Esophagus mucosa (tissue), 1 donor: ENCODE measurements at places on chromosomes 12 and 14. TPM values are rescaled to one million over a fixed set of nuclear protein-coding genes. Genes with fewer than 3 reads are reported as not detected.

- ATAC-seq, result no peak
Observed at GRCh38 chr14:95876761-95877538, at the start of gene TUNAR. TUNAR (plus strand) TSS chr14:95876832.

ITGA5 gene
- 12.8 TPM for total RNA-seq

CD163L1 gene
- 0.60 TPM for total RNA-seq

GRCh38 chr12:131032082-131032750, 78.5 kb downstream of the ADGRD1 start:
- ATAC-seq, result no peak

PZP gene
- not detected for total RNA-seq

DNA sequence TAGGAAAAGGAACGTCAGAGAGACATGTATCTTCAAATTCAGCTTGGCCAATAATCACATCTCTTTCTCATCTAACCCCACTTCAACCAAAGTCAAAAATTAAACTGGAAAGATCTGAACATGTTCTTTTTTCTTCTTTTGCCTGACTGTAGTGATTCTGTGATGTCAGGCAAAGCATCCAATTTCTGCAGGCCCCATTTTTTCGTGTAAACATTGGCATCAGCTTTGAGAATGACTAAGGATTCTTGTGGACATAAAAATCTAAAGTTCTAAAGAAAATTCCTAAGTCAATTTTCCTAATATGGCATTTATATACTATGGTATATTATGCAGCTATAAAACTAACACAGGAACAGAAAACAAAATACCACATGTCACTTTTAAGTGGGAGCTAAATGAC, 89.1 kb downstream of the STXBP6 start:
- ATAC-seq, result no peak

DEGS2 gene
- 51.5 TPM for total RNA-seq

GPR132 gene
- total RNA-seq, result 0.36 TPM

- ATAC-seq, result no peak
Observed at GRCh38 chr12:4910502-4911315, 1.0 kb downstream of the KCNA1 start.

GRCh38 chr14:58907803-58908202, 270.0 kb downstream of the DACT1 start:
- ATAC-seq, result no peak

ADAM21 gene
- not detected for total RNA-seq

GALNT8 gene
- total RNA-seq, result not detected

MBD6 gene
- 50.5 TPM for total RNA-seq

DNA sequence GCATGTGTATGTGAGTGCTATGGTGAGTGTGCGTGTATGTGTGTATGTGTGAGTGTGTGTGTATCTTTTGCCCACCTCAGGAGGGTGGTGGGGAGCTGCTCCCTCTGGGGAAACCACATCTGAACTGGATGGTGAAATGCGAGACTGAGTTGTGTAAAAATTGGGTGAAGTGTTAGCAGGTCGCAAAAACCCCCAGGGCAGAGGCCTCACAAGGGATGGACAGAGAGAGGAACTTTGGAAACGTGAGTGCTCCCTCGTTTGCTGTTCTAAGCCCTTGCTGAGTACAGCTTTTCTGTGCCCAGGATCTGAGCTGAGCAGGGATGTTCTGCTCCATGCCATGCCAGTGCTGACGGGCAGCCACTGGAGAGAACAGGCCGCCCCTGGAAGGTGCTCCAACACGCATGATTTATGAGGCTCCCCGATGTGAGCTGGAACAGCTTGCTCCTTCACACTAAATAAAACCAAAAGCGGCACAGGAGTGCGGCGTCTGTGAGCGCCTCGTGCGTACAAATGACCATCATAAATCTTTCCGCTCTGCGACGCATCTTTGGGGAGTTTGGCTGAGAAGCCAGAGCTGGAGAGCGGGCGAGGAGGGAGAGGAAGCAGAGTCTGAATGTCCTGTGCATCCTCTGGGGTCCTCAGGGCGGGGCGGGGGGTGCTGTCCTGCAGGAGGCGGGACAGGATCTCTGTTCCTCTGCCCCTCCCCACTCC, 14.1 kb upstream of the GALNT9 start:
- no peak for ATAC-seq

FANCM gene
- total RNA-seq, result 4.9 TPM

DNA sequence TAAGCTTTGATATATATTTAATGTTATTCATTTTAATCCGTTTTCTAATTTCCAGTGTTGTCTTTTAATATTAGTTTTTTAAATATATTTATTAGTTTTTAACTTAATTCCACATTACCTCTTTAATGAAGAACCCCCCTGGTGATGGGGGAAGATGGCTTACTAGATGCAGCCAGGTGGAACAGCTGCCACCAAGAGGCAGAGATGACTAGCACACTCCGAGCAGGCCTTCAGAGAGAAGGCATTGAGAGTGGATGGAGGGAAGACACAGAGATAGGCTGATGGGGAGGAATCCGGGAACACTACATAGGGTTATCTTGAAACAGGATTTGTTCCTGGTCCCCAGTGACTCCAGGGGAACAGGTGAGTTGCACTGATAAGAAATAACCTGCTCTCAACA, 771.6 kb downstream of the LRFN5 start:
- ATAC-seq, result no peak

SLC7A8 gene
- total RNA-seq, result 51.1 TPM

COL2A1 gene
- total RNA-seq, result not detected

DNA sequence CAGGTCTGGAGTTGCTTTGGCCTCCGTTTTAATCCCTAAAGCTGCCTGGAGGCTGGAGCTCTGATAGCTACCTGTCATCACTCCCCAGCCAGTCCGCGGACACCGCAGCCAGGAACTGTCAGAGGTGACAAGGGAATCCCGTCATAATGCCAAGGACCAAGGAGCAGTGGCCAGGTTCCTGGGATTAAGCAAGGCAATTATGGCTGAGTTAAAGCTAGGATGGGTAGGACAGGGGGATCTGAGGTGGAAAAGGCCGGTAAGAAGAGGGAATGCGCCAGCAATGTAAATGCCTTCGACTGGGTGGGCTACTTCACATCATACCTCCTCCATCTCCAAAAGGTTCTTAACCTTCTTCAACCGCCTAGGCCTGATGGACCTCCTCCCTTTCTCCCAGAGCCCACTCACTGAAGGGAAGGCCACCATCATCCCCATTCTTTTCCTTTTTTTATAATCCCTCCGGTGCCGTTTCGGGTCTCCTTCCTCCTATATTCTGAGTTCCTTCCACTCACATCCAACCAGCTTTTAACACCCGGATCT, 1.9 kb downstream of the PPP1R3E start:
- ATAC-seq, result peak; percentile 7

SVOP gene
- not detected for total RNA-seq

- no peak for ATAC-seq
Observed at GRCh38 chr12:52892207-52892852, 12.5 kb downstream of the KRT8 start.

ZBTB42 gene
- total RNA-seq, result 6.4 TPM

DNA sequence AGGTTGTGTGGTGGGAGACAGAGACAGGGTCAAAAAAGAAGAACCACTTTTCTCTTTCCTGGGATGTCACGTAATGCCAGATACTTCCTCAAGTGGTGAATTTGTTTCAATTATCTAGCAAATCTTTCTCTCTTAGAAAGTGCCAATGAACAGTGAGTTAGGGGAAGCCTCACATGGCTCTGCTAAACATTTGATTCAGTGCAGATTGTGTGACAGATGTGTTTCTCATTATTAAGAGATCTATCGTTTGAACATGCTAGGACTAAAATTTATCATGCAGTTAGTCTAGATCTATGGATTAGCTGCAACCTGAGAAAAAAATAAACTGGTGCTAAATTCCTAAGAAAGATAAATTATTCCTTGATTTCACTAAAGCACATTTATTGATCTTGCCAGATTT, 247.8 kb downstream of the MDGA2 start:
- no peak for ATAC-seq

GRCh38 chr14:64463195-64463594, 2.1 kb upstream of the AKAP5 start:
- ATAC-seq, result peak; percentile 37

- no peak for ATAC-seq
Observed at GRCh38 chr14:38199076-38199475, 8.6 kb upstream of the SSTR1 start.

GRCh38 chr12:128267131-128267622, at the start of gene TMEM132C:
TMEM132C (plus strand) TSS chr12:128267170; CDS start chr12:128267403, 233 bp downstream.
- ATAC-seq, result no peak

ACAD10 gene
- 14.7 TPM for total RNA-seq

- peak; percentile 45 for ATAC-seq
Observed at GRCh38 chr12:120529641-120530417, 871 bp upstream of the COQ5 start.

- ATAC-seq, result no peak
Observed at GRCh38 chr14:91847693-91848092, 19.6 kb downstream of the TC2N start.

DNA sequence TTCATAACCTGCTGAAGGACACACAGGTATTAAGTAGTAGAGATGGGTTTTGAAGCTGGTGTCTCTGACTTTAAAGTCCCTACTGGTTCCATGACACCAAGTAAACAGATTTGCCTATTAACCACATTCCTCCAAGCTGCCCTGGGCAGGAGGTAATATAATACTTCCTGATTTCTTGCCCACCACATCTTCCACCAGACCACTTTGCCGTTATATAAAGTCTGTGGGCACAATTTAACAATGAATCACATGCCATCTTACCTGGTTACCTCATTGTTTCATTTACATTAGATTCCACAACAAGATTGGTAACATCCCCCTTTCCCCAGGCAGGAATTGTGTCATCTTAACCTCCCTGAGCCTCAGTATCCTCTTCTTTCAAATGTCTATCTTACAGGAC, 900 bp upstream of the LRRC23 start:
- no peak for ATAC-seq

CCDC92 gene
- total RNA-seq, result 9.9 TPM

GRCh38 chr14:101112351-101113107, 209.0 kb upstream of the RTL1 start:
- ATAC-seq, result no peak

- ATAC-seq, result peak; percentile 76
Observed at GRCh38 chr12:48764521-48764920, 24.4 kb downstream of the ADCY6 start.

DNA sequence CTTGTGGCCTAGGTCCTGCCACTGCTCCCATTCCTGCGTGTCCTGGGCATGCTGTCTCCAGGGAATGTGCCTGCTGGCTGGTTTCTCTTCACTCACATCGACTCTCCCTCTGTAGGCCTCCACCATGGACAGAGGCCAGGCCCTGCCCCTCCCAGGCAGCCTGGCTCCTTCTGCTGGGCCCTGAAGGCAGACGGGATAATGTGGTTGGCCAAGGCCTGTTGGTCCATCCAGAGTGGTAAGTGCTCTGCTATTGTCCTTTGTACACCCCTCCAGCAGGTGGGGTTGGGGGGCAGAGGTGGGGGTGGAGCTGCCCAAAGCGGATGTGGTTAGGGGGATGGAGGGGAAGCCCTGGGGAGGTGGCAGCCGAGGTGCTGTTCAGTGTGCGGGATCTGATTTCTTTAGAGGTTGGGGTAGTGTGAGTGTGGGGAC, 9.5 kb upstream of the NR4A1 start:
- peak; percentile 4 for ATAC-seq

PNMA1 gene
- total RNA-seq, result 11.6 TPM

DNA sequence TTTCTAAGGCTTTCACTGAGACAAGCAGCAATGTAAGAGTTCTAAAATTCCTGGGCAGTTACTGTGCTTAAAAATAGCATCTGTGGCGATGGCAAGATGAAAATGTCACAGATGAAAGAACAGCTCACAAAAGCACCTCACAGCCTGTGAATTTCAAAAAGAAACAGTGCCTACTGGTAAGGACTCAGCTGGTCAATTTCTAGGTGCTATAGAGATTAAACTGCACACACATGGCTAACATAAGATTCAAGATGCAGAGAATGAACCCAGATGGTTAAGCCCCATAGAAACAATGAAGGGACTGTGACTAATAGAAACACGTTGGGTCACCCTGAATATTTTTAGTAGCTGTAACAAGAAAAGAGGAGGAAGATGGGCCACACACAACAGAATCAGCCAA, 12.0 kb upstream of the IL26 start:
- ATAC-seq, result no peak

GRCh38 chr14:41549282-41549681, 57.4 kb upstream of the LRFN5 start:
- ATAC-seq, result no peak

DNA sequence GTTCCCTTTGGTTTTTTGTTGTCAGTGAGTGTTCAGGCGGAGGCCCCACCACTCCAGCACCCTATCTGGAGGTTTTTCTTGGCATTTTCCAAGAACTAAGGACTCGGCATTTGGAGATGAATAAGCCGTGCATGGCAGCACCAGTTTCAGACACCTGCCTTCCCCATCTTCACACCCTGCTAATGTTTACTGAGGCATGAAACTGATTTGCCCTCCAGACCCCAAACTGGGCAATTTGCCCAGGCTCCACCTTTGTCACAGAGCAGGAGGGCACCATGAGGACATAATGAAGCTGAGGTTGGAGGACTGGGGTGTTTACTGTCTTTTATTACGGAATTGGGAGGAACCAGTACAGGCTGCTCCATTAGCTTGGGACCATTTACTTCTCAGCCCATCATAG, 113.4 kb downstream of the LGMN start:
- no peak for ATAC-seq

DNA sequence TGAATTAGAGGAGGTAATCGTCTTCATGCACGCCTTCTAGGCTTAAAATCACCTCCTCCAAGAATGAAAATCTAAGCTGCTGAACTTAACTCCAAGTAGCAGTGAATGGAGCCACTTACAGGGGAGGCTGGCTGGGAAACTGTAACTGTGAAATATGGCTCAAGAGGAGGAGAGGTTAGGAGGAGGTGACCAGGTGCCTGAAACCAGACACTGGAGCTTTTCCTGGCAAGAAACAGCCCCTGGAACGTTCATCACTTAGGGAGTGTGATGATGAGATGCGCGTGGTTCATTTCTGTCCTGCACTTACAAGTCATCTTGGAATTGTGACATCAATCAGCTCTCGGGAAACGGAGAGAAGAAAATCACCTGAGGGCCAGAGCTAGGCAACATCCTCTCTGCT, 62.3 kb upstream of the TMEM132C start:
- no peak for ATAC-seq

TAS2R42 gene
- not detected for total RNA-seq

- ATAC-seq, result no peak
Observed at GRCh38 chr12:116404247-116404646, 126.8 kb upstream of the MED13L start.

DNA sequence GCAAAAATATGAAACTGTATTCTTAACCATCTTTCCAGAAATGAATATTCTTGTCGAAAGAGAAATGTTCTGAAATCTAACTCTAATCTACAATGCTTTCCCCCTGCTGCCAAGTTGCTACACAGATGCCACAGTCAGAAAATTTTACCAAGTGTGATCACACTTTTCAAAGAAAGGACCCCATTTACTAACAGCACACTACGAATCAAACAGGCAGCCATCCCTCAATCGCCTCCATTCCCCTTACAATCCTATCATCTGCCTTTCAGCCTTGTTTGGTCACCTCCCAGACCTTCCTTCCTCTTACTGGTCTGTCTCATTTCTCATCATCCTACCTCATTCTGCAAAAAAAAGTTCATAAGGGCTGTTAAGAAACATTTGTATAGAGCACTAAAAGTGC, 190.1 kb downstream of the MED13L start:
- ATAC-seq, result no peak

DNA sequence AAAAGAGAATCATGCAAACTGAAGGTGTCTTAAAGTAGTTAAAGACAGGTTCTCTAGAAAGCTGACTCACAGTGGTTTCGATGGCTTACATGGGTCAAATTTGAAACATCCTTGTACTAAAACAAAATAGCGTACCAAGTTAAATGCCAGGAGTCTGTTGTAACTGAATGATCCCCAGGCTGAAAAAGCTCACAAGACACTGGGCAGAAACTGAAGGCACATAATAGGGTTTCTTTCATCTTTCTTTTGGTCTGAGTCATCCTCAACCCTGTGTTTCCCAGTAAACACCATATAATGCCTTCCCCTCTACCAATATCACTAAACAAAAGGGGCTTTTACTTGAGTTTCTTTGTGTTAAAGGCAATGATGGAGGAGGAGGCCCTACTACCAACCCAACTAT, 12.8 kb downstream of the ZFYVE1 start:
- peak; percentile 59 for ATAC-seq
